ENCODE measurements at places on chromosomes 5 and 9.

- no peak for DNase-seq
Measured at GRCh38 chr5:133245191-133246052, 193.6 kb downstream of the HSPA4 start.

GRCh38 chr9:89020754-89021153 lies 29.5 kb downstream of the S1PR3 start:
- DNase-seq: no peak

- DNase-seq: no peak
Measured at GRCh38 chr5:61999371-61999770, 306.6 kb upstream of the KIF2A start.

DNA sequence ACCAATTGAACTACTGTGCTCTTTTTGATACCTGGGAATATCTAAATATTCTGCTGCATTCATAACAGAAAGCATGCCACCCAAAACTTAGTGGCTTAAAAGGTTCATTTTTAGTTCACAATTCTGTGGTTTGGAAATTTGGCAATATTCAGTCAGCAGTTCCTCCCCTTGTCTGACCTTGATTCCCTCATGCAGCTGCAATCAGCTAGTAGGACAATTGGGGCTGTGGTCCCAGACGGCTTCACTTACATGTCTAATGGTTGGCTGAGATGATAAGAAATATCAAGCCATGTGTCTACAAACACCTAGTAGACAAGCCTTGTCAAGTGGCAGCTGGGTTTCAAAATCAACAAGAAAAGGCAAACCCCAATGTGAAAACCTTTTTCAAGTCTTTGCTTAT lies 51.3 kb downstream of the ANXA1 start:
- no peak for DNase-seq

DNA sequence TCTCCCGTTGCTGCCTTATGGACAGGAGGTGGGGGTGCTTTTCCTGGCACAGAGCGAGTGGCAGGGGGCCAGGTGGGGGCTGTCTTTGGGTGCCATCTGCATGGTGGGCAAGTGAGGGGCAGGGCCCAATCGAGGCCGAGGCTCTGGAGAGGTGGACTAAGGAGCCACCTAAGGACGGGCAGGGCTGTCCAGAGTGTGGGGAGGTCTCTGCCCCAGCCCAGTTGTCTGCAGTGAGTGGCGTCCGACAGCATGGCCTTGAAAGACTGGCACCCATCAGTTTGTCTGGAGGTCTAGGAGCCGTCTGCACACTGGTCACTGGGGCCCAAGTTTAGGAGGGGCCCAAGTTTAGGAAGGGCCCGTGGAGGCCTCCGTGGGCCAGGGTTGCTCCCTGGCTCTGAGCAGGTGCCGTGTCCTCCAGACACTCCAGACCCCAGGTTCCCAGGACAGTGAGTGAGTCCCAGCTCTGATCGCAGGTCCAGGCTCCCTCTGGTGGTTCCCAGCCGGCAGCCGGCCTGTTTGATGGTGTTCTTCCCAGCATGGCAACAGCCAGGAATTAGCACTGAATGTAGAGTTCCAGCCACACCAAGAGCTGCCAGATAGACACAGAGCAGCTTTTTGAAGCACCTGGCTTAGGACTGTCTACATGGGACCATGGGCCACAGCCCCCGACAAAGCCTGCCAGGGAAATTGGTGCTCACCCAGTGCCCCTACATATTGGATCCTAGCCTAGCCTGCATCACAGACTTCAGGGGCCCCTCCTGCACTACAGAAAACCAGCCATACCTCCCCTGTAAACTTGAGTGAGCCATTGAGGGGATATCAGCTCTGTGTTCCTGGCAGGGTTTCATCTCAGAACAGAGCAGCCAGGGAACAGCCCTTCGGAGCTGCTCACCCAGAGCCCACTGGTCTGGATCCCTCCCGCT lies 120.9 kb downstream of the WNK2 start:
- DNase-seq: no peak
